D341Med (cell line): ENCODE measurements at places on chromosomes 4 and X.
A peak's percentile ranks its signal among the peaks of the same experiment; 100 is the strongest.

- DNase-seq = no peak
These were observed 27.6 kb downstream of the CLNK start for GRCh38 chr4:10656988-10657387.

DNA sequence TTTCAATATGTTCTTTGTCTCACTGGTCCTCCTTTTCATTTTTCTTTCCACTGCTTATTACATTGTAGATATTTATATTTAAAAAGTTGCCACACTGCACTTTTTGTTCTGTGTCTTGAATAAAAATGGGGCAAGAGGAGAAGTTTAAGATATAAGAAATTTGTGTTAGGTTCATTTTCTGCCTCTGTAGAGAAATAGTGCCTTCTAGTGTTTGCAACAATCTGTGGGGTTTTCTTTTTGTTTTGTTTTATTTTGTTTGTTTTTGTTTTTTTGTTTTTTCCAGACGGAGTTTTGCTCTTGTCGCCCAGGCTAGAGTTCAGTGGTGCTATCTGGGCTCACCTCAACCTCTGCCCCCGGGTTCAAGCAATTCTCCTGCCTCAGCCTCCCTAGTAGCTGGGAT is 20.1 kb upstream of the SMIM14 start:
- no peak for DNase-seq

GRCh38 chrX:148333989-148334388 is 166.4 kb upstream of the AFF2 start:
- no peak for DNase-seq

DNA sequence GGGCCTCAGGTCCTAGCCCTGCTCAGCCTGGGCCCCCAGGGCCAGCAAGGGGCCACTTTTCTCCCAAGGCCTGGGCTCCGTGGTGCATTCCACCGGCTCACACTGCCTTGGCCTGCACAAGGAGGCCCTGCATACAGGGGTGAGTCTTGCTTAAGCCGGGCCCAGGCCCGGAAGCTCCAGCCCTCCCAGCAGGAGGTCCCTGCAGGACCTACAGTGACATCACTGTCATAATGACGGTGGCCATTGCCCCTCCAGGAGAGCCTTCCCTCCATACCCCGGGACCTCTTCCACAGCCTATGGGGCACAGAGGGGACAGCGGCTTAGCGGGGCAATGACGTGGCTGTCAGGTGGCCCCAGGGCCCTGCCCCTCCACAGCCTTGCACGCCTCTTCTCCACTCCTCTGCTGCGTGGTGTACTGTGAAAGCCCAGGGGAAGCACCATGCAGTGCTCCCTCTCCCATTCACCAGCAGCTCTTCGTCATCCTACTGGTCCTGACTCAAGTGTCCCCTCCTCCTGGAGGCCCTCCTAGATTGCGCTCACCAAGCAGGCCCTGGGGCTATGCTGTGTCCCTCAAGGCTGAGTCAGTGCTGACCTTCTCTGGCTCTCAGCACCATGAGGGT is 32.3 kb upstream of the AFAP1 start:
- DNase-seq = no peak

DNA sequence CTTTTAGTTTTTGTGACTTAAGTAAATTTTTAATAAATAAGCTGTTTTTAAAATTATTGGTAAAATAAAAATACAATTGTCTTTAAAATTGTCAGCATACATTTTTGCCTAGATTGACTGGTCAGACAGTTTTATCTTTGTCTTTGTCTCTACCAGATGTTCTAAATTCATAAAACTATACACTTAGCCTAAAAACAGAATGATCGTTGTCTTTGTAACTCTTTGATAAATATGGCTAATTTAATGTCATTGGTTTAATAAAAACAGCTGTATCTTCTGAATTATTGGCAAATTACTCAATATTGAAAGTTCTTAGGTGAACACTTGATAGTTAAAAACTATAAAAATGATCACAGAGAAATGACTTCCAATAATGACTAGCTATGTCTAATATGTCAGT is 36.5 kb upstream of the NPFFR2 start:
- DNase-seq = no peak

GRCh38 chr4:89904524-89904923 is 9.9 kb downstream of the MMRN1 start:
- DNase-seq = no peak

GRCh38 chrX:21855937-21856415 is at the start of gene YY2:
YY2 (plus strand) TSS chrX:21855987; CDS start chrX:21856485, 498 bp downstream.
- no peak for DNase-seq

DNA sequence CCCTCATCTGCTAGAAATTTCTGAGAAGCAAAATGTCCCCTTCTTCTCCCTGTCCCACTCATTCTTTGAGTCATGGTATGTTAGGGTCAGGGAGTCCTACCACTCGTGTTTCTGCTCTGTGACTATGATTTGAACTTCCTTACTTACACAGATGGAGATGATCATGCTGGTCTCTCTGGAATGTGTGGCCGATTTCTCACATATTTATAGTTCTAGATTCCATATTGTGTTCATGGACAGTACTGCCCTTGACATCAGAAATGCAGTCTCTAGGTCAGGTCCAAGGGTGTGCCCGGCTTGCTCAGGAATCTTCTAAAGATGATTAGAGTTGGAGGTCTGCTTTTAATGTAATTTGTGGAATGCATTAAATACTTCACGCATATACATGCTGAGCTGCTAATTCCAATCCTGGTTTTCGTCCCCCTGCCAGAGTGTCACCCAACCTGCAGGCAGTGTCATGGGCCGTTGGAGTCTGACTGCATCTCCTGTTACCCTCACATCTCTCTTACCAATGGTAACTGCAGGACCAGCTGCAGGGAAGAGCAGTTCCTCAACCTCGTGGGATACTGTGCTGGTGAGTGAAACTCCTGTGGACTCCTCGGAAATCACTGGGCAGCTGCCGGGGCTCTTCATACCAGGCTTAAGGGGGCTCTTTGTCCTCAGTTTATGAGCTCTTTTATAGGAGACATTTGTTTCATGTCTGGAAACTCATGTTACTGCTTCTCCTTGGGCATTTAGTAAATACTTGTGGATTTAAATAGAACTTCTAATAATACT is 214.1 kb upstream of the ANXA3 start:
- no peak for DNase-seq

DNA sequence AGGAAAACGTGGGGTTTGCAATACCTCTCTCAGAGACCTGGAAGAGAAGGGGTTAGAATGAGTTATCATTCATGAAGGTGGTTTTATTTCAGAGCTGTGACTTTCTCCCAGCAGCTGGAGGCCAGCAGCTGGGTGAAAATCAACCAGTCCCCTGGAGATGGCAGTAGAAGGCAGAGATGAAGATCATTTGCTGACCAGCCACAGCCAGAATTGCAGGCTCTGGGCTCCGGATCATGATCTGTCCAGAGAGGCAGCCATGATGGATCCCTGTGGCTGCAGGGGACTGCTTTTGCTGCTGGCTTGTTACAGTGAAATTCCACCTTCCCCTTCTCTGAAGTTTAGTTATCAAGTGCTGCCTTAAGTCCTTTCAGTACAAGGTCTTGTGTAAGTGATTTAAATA is 46.9 kb upstream of the TAB3 start:
- DNase-seq = peak; percentile 46

DNA sequence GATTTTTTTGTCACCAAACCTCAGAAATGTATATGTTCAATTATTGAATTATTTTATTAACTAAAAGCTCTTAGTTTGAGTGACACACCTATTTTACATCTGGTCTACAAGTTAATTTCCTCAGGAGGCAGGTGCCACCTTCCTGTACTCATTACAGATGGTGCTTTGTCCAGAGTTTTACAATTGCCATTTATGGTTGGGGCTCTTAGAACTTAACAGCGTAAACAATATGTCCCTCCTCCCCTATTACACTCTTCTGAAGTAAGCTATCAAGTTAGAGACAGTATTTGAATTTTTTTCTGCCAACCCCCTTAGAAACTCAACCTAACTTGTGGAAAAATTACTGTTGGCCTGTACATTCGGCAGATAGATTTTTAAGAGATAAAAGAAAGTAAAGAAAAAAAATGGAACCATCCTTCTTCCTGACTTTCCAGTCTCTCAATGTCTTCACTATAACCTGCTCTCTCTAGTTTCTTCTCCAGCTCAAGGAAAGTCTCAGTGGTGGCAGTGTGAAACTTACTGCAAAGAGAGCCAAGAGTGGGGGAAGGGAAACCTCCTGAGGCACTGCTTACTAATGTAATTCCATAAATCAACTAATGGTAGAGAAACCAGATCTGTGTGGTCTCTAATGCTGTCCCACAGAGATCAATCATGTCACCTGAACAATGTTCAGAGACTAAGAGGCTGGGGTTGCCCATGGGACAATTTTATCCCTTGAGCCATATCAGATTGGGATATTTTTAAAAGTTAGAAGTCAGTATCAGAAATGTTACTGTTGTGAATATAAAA is 7.8 kb downstream of the CXXC4 start:
- DNase-seq = no peak

- DNase-seq = peak; percentile 50
These were observed at the start of gene FRMPD4 for GRCh38 chrX:12138361-12139313. FRMPD4 (plus strand) TSS chrX:12138473; CDS start chrX:12138972, 499 bp downstream.

- no peak for DNase-seq
These were observed 64.3 kb upstream of the GPR174 start for GRCh38 chrX:79080141-79080540.

DNA sequence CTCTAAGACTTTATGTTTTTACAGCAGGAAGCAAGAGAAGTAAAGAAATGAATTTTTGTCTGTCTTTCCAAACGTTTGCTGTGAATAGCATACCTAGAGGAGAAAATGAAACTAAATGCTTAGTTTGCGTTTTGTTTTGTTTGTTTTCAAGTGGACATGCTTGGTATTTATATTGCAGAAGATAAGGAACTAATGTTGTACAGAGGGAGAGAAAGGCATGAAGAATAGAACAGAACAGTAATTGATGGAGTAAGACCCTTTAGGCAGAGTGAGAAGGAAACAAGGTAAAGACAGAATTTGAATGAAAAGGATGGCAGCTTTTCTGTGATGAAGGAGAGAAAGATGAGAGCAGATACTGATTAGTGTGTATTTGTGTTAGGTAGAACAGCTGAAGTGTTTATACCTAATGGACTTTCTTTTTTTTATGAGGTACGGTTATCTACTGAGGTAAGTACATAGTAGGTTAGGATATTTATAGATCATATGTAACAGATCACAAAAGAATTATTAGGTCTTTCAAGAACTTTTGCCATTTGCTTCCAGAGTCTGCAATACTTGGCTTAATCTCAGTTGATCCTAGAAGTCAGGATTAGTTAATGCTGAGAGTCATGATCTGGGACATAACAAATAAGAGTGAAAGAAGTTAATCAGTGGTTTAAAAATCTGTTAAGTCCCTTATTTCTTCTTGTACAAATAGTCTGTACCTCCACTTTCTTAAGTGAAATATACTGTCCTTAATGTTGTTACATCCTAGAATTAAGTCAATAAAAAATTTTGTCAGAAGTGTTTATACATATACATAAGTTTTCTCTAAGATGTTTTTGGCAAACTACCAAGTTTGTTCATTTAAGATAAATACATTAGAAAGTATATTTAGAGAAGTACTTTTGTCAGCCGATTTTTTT is 36.8 kb downstream of the FABP2 start:
- DNase-seq = no peak

DNA sequence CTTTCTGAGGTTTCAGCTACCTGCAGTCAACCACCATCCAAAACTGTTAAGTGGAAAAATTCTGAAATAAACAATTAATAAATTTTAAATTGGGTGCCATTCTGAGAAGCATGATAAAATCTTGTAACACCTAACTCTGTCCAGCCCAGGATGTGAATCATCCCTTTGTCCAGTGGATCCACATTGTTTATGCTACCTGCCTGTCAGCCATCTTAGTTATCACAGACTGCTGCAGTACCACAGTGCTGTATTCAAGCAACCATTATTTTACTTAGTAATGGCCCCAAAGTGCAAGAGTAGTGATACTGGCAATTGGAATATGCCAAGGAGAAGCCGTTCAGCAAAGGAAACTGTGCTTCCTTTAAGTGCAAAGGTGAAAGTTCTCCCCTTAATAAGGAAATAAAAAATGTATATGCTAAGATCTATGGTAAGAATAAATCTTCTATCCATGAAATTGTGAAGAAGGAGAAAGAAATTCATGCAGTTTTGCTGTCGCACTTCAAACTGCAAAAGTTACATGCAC is 20.6 kb downstream of the CAMK2D start:
- DNase-seq = no peak

DNA sequence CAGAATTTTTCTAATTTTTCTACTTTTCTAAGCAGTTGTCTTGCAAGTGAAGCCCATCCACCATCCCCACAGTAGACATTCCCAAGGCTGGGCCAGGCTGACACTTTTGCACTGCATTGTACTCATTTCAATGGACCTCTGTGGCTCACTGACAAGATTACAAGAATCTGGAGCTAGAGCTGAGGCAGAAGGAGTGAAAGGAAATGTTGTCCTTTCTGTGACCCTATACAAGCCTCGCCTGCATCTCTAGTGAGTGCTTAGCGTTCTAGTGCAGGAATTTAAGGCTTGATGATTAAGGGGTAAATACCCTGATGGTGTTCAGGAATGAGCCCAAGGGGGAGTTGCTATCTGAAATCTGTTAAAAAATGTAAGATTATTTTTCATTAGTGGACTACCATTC is 6.3 kb downstream of the MAGED1 start:
- DNase-seq = no peak

- no peak for DNase-seq
These were observed 39.5 kb downstream of the ENOPH1 start for GRCh38 chr4:82469791-82470345.

GRCh38 chrX:14235004-14235403 is 205.3 kb upstream of the GEMIN8 start:
- no peak for DNase-seq

- DNase-seq = no peak
These were observed 34.6 kb downstream of the LAMTOR3 start for GRCh38 chr4:99859618-99860017.

GRCh38 chrX:119062750-119063374 is 9.9 kb upstream of the CT47C1 start:
- no peak for DNase-seq

DNA sequence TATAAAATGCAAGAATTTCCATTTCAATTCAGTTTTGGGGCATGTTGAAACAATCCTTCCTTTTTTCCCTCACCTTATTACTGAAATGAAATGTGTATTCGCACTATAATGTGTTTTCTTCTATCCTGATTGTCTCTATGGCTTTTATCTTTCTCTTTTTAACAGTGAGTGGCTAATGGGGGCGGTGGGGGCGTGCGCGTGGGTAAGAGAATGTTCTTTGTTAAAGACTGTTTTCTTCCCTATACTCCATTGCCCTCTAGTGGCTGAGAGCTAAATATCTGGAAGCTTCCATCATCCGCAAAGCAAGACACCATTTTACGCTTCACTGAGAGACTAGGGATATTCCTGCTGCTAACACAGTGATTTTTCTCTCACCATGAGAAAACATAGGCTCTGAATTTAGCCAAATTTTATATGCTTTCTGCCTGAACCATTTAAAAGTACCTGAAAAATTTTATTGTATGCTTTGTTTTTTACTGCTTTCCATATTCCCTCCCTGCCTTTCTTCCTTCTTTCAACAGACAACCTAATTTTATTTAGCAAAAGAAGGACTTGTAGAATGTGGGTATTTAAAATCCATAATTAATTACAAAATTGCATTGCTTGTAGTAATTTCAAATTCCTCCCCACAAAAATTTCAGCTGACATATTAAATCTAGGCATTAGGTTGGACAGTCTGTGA is 194.0 kb downstream of the GASK1B start:
- DNase-seq = peak; percentile 73

- no peak for DNase-seq
These were observed 49.3 kb upstream of the SLC7A11 start for GRCh38 chr4:138291431-138291830.
